ENCODE measurements at places on chromosomes 7 and 10. TPM values are rescaled to one million over a fixed set of nuclear protein-coding genes. Genes with fewer than 3 reads are reported as not detected.
A peak's percentile ranks its signal among the peaks of the same experiment; 100 is the strongest.

EGR2 gene
- total RNA-seq, result 50.9 TPM

COL26A1 gene
- 0.30 TPM for total RNA-seq

KCTD7 gene
- 13.7 TPM for total RNA-seq

DNA sequence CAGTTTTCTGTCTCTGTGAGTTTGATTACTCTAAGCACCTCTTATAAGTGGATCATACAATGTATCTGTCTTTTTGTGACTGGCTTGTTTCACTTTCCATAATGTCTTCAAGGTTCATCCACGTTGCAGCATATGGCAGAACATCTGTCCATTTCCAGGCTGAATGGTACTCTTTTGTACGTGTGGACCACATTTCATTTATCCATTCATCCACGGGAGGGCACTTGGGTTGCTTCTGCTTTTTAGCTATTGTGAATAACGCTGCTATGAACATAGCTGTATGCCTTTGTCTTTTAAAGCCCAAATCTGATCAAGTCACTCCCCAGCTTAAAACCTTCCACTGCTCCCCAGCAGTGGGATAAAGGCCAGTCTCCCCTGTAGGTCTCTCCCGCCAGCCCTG, 31.5 kb downstream of the EGFR start:
- H3K36me3 ChIP-seq, result no peaks in the 10 kb centered on the region
- no peak for DNase-seq
- no peak overlapping the region for H3K27ac ChIP-seq
- H3K4me1 ChIP-seq, result peaks cover 12% of the 10 kb centered on the region
- no peaks in the 10 kb centered on the region for H3K27me3 ChIP-seq

DNA sequence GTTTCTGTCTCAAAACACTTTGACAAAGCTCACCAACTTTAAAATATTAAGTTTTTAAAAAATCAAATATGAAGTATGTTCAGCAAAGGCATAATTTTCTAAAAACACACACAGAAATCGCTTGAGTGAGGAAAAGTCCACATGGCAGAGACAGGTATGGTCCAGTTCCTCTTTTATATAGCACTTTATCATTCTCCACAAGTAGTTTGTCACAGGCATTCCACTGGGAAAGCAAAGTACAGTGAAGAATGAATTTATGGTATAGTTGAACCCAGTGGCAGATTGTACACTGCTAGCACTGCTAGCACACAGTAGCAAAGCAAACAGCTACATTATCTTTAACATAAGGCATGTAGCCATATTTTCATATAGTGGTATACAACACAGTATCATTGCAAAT, 102.3 kb downstream of the HECTD2 start:
- H3K27ac ChIP-seq, result no peak overlapping the region
- H3K4me3 ChIP-seq, result no peak overlapping the region
- DNase-seq, result no peak
- H3K36me3 ChIP-seq, result peaks cover 4% of the 10 kb centered on the region

- H3K36me3 ChIP-seq, result no peaks in the 10 kb centered on the region
- DNase-seq, result no peak
- H3K4me1 ChIP-seq, result no peaks in the 10 kb centered on the region
- no peak overlapping the region for H3K27ac ChIP-seq
Measured at GRCh38 chr10:130799532-130799931, 512.0 kb downstream of the TCERG1L start.

GRCh38 chr10:11274452-11274851, 256.8 kb downstream of the CELF2 start:
- peaks cover 34% of the 10 kb centered on the region for H3K36me3 ChIP-seq
- H3K27me3 ChIP-seq, result no peaks in the 10 kb centered on the region
- H3K4me3 ChIP-seq, result no peak overlapping the region

DNA sequence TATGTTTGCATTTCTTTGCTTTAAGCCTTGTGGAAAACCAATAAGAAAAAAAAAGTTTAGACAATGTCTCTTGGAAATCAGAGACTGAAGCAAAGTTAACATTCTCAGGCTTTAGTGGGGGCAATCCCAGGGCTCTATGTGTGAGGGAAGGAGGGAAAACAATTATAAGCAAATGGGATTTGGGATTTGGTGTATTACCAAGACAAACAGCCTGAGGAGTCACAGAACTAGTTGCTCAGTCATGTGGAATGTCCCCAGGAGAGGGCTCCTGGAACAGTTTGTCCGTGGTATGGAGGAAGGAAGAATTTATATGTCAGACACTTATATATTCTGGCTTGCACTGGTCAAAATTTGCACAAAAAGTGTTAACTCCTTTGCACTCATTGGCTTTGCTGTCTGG, 562.9 kb upstream of the TPK1 start:
- H3K4me3 ChIP-seq, result no peak overlapping the region
- H3K27me3 ChIP-seq, result no peaks in the 10 kb centered on the region
- no peaks in the 10 kb centered on the region for H3K4me1 ChIP-seq
- H3K27ac ChIP-seq, result no peak overlapping the region

DNA sequence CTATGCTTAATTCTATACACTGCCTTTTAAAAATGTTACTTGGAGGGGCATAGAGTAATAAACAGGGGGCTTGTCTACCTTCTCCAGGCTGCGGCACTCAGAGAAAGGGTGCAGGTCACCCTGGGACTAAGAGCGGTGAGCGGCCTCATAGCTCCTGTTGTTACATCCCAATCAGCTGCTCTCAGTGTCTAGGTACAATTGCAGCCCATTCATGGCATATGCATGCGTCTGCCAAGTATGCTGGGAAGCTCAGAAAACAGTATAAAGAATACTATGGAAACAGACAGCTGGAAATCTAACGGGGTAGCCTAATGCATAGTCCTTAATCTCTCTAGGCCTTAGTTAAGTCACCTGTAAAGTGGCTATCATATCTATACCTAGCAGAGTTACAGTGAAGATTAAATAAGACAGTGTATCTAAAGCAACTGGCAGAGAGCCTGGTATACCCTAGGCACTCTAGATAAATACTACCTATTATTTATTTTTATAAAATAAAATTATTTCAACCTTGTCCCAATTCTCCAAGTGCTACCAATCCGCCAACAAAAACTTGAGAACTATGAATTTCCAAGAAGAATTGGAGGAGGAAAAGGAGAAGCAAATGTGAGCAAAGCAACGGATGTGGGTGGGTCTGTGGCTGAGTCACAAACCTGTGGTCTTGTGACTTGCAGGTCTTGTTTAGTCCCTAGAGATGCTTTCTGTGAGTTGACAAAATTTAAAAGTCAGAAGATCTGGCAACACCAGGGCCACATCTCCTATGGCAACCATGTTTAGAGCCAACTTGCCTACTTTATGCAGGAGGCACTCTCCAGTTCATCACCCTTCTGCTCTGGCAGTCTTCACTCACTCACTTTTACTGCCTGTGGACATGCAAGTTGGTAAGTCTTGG, 183.0 kb downstream of the RAPGEF5 start:
- H3K4me3 ChIP-seq, result no peak overlapping the region
- no peaks in the 10 kb centered on the region for H3K27me3 ChIP-seq
- H3K27ac ChIP-seq, result peak overlapping the region; percentile 48
- no peak for DNase-seq
- H3K36me3 ChIP-seq, result no peaks in the 10 kb centered on the region
- no peaks in the 10 kb centered on the region for H3K4me1 ChIP-seq

DNA sequence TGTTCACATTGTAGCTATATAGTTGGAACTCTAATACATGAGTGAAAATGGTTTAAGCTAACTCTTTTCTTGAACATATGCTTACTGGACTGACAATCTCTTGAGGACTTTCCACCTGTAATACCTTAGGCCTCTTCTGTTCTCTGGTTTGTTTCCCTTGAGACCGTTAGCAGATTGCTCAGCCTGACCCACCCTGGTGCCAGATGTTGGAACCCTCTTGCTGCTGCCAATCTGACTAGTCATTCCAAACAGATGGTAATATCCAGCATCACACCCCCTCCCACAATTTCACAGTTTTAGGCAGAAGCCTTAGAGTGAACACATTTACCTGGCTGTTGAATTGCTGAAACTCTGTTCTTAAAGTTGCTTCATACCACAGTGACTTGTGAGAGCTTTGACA, 18.7 kb downstream of the CALD1 start:
- H3K27me3 ChIP-seq, result no peaks in the 10 kb centered on the region
- no peak overlapping the region for H3K4me3 ChIP-seq
- H3K36me3 ChIP-seq, result no peaks in the 10 kb centered on the region
- H3K27ac ChIP-seq, result no peak overlapping the region
- H3K4me1 ChIP-seq, result peaks cover 2% of the 10 kb centered on the region

All from upper lobe of left lung (tissue), 6 donors.